Stimulated activated CD8-positive, alpha-beta memory T cell treated with anti-CD3 and anti-CD28 coated beads, Interleukin-15, amount 100 ng/mL, for 48 hours (primary cell): ENCODE measurements at places on chromosomes 5 and 9.
A peak's percentile ranks its signal among the peaks of the same experiment; 100 is the strongest.

DNA sequence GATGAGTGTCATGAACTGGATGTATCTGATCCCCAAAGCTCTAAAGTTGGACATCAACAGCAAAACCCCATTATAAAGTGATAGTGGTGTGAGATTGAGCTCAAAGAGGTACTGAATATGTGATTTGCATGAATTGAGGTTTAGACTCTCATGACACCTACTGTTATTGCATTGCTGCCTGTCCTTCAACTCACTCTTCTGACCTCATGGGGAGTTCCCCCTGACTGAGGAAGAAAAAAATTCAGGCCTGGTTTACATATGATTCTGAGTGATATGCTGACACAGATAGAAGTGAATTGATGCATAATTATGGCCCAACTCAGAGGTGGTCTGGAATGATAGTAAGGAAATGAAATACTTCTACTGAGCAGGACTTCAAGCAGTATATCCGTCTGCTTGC lies 76.2 kb upstream of the CHD1 start:
- DNase-seq: peak; percentile 4

DNA sequence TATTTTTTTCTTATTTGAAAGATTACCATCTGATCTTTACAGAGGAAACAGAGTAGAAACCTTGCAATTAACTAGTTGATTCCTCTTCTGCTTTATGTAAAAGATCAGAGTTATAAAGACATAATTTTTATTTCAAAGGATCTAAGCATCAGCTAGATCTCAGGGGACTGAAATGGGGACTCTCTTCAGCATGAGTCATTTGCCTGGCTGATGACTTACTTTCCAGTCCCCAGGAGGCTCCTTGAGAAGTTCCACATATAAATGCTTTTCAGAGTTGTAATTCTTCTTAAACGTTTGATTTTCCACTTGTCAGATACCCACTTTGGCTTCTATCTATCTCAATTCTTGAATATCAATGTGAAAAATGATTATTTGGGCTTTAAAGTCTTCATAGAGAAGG lies 389.4 kb downstream of the RAB3C start:
- no peak for DNase-seq

GRCh38 chr5:170427672-170428236 lies 38.6 kb upstream of the KCNMB1 start:
- DNase-seq: no peak

GRCh38 chr5:883475-884181 lies 9.0 kb downstream of the BRD9 start:
- no peak for DNase-seq

DNA sequence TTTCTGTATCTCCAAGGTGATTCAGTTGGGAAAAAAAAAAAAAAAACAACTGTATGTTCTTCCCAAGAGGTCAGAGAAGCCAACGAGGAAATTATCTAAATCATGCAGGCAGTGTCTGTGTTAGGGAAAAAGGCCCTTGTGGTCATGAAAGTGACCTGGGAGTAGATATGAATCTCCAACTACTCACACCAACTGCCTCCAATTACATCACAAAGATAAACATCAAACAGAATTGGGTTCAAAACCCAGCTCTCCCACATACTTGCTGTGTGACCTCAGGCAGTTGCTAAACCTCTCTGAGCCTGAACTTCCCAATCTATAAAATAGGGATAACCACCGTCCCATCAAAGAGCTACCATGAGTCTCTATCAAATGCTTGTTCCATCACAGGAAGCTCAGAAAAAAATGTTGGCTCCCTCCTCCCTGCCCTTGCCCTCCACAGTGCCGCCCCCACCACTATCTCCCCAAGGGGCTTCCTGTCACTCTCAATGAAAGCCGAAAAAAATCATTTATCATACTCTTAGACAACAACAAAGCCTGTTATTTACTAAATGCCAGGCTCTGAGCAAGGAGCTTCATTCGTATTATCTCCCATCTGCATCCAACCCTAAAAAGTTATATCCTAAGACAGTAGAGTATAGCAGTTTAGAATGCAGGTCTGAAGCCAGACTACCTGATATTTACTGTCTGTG lies 42.9 kb downstream of the CDK5RAP2 start:
- no peak for DNase-seq

GRCh38 chr5:96936431-96937320 lies 796 bp downstream of the LNPEP start:
- DNase-seq: peak; percentile 47

GRCh38 chr5:68252673-68253623 lies 37.4 kb downstream of the PIK3R1 start:
- no peak for DNase-seq

- no peak for DNase-seq
Observed at GRCh38 chr5:32779754-32780415, 68.8 kb downstream of the NPR3 start.
